G401 (cell line): ENCODE measurements at places on chromosomes 2 and 18. TPM values are rescaled to one million over a fixed set of nuclear protein-coding genes. Genes with fewer than 3 reads are reported as not detected.

DNA sequence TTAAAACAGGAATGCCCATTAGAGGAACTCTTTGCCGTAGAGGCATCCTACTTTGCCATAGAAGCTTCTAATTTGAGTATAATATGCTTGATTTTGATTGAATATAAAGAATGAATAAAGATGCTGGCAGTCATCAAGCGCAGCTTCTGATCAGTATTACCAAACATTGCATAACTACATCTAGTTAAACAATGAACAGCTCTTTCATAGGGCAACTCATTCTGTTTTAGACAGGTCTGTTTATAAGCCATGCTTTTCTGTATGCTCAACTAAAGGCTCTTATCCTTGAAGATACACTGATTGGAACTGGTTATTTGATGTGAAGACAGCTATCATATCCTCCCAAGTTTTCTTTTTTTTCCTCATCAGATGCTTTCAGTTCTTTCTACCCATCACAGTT is 122.6 kb upstream of the FAM117B start:
- DNase-seq, result no peak

DNA sequence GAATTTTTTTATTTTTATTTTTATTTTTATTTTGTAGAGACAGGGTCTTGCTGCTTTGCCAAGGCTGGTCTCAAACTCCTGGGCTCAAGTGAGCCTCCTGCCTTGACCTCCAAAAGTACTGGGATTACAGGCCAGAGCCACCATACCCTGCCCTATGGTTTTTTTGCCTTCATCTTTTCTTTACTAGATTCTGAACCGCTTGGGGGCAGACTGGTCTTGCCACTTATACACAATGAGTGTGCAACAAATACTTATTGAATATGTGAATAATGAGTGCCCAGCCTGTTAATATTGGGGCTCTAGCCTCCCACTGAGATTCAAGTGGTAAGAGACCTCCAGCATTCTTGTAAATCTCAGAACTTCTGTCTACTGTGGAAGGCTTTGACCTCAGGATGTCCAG is 3.9 kb downstream of the NCK2 start:
- DNase-seq, result no peak

DNA sequence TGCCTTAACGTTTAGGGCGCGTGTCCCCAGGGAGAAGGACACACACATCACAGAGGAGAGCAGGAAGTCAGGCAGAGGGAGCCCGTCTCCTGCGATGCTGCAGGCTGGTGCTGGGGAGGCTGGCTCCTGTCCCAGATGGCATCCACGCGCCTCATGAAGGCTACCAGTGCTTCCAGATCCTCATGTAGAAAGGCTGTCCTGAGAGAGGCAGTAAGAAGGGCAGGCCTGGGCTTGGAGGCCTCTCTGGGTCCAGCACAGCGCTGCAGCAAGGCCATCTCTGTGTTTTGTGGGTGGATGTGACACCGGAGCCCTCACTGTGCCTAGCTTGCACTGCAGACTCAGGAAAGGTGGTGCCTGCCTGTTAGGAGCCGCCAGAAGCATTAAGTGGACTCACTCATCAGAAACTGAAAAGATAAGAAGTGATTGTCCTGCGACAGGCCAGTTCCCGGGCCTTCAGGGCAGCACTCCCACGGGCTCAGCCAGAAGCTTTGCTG is 62.7 kb downstream of the FAM168B start:
- peak; percentile 49 for DNase-seq

DNA sequence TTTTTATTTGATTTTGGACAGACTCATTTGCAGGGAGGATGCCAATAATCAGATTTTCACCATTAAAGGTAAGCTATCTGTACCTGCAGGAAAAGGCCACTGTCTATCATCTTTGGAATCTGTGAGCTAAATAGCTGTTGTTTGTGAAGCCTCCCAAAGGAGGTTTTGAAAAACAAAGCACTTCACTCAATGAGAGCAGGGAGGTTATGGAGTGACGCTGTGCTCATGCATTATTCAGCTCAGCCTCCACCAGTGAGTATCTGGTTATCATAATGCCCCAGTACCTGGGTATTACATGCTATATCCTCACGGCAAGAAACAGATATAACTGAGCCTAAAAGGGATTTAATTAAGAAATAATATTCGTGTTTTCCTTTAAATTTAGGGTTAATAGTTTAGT is 189.6 kb upstream of the PIK3C3 start:
- no peak for DNase-seq

- peak; percentile 5 for DNase-seq
Measured at GRCh38 chr18:33900638-33901037, 322.6 kb downstream of the ASXL3 start.

The PRSS56 gene
- not detected in 2 replicates for total RNA-seq

- DNase-seq, result no peak
Measured at GRCh38 chr2:189709501-189710221, 35.2 kb downstream of the ANKAR start.

The ATOH8 gene
- 18.9 and 25.8 TPM in 2 replicates for total RNA-seq

- DNase-seq, result no peak
Measured at GRCh38 chr2:63856303-63856603, 14.6 kb downstream of the UGP2 start.

DNA sequence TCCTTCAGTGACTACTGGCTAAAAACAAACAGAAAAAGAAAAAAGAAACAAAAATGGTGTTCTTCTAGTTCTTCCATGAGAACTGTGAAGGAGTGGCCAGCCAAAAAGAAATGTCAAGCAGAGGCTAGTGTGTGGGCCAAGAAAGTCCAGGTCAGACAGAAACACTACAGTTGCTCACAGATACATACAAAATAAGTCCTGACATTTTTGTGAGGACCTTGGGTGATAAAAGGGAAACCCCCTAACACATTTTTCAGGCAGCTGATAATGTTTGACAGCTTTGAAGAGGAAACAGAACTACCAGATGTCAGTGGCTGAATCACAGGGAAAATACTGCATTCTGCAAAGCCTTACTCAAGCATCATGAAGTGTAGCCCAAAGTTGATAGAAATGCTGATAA is 28.1 kb downstream of the ARHGAP25 start:
- DNase-seq, result no peak

DNA sequence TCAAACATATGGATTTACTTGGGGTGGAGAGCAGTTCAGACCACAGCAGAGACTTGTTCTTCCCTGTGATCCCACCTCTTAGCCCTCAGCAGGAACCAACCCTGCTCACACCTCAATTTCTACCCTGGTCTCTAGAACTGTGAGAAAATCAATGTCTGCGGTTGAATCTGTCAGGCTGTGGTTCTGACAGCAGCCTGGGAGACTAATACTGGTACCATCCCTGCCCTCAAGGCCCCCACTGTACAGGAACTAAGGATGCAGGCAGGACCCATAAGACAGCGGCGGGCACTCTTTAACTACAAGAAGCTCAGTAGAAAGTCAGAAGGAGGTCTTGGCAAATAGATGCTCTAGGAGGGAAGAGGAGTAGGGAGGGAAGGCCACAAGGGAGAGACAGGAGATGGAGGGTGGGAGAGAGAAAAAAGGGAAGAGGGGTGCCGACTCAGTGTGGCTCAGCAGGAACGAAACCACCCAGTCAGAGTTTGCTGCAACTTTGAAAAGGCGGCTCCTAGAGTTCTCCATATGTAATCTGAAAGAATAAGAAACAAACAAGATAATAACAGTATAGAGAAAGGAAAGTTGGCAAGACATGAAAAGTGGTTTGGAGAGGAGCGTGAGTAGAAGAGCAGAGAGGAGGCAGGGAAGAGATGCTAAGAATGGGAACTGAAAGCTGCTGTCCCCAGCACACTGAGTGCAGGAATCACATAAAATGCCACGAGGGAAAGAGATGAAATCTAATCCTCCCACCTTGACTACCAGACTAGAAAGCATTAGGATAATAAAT is 323.9 kb upstream of the ID2 start:
- DNase-seq, result no peak

- no peak for DNase-seq
Measured at GRCh38 chr2:190881084-190881597, 520 bp downstream of the GLS start.

- DNase-seq, result no peak
Measured at GRCh38 chr2:124530203-124530602, 505.1 kb downstream of the CNTNAP5 start.

DNA sequence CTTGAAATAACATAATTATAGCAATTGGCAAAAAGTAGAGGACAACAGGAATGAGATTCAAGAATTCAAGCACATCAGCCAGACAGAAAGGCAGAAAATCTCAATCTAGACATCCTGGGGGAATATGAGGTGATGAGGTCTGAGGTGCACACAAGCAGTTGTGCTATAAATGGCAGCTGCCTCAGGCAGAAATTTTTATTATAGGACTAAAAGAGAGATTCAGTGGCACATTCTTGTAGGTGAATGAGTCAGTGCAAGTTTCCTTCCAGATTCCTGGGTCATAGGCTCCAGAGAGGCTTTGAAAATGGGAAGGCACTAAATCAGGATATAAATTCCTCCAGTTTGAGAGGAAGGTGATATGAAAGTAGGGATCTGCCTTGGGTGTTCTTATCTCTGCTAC is 127.2 kb upstream of the THSD7B start:
- DNase-seq, result no peak
